HTR-8/SVneo (cell line): ENCODE measurements at places on chromosomes 2 and 18.

- no peak for DNase-seq
Measured at GRCh38 chr2:54473851-54474250, 17.7 kb downstream of the SPTBN1 start.

GRCh38 chr2:11743846-11744553 lies 2.4 kb upstream of the LPIN1 start:
- DNase-seq: peak; percentile 99

DNA sequence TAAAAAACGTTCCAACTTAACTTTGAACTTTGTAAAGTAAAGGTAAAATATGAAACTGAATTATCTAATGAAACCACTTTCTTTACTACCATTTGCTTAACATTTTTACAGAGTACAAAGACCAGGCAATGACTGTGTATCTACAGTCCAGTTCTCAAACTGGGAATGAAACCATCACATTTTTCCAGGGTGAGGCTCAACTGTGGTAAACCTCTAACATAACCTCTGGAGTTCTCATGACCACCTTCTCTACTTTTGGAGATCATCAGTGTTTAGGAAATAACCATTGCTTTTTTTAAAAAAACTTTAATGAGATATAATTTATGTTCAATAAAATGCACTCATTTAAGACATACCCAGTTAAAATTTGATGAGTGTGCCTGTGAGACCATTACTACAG lies 223.5 kb downstream of the RNF152 start:
- no peak for DNase-seq

DNA sequence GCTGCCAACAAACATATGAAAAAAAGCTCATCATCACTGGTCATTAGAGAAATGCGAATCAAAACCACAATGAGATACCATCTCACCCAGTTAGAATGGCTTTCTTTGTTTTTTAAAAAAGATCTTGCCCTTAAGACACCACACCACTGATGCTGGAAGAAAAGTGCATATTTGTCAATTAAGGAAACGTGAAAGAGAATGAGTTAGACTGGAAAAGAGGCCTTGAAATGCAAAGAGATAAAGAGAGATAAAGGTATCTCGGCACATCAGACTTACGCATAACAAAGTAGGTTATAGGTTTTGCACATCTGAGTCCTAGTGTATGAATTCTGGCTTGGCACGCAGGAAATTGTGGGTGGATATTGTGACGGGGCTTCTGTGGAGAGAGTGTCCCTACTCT lies 149.5 kb downstream of the MTX2 start:
- no peak for DNase-seq

GRCh38 chr18:46344416-46345180 lies 240.4 kb downstream of the HAUS1 start:
- no peak for DNase-seq
